ENCODE measurements at places on chromosomes 16 and 17.

GRCh38 chr17:45997624-45998023 lies 1.4 kb upstream of the STH start:
- no peak for DNase-seq

GRCh38 chr17:15884731-15885130 lies 60.2 kb upstream of the ADORA2B start:
- no peak for DNase-seq

DNA sequence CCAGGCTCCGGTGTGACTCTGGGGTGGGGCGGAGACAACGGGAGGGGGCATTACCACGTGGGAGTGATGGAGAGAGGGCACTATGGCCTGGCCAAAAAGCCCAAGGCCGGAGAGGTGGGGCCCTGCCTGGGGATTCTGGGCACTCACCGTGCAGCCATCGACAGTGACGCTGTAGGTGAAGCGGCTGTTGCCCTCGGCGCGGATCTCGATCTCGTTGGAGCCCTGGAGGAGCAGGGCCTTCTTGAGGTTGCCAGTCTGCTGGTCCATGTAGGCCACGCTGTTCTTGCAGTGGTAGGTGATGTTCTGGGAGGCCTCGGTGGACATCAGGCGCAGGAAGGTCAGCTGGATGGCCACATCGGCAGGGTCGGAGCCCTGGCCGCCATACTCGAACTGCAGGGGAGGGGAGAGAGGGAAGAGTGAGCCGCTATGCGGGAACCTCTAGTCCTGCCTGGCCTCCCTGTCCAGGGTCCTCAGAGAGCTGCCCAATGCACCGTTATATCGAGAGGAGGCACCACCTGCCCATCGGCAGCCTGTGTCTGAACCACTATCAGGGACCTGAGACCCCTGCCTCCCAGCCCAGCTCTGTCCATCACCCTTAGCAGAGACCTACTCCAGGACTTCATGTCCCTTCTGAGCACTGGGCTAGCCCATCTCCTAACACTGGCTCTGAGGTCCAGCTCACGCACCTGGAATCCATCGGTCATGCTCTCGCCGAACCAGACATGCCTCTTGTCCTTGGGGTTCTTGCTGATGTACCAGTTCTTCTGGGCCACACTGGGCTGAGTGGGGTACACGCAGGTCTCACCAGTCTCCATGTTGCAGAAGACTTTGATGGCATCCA lies 15.6 kb downstream of the COL1A1 start:
- DNase-seq: no peak

GRCh38 chr16:27317320-27317719 lies 3.5 kb downstream of the IL4R start:
- no peak for DNase-seq

DNA sequence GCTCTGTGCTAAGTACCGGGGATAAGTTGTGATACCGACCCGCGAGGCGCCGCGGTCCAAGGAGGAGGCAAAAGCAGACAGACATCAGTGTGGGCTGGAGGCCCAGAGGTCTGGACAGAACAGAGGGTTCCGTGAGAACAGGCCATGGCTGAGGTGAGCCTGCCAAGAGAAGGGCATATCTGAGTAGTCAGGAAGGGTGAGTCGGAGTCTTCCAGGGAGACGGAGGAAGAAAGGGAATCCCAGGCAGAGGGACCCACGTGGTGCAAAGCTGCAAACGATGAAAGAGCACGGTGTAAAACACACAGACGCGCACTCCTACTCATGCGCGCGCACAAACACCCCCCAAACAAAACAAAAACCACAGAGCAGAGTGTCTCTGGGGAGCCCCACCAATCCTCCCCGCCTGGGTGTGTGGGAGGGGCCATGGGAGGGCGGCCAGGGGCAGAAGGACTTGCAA lies 18.1 kb downstream of the RHBDL3 start:
- DNase-seq: no peak

Data from activated CD4-positive, CD25-positive, alpha-beta regulatory T cell treated with anti-CD3 and anti-CD28 coated beads, Interleukin-2, amount 50 U/mL, for 16 hours (primary cell).